ENCODE measurements at places on chromosomes 5 and 9.

DNA sequence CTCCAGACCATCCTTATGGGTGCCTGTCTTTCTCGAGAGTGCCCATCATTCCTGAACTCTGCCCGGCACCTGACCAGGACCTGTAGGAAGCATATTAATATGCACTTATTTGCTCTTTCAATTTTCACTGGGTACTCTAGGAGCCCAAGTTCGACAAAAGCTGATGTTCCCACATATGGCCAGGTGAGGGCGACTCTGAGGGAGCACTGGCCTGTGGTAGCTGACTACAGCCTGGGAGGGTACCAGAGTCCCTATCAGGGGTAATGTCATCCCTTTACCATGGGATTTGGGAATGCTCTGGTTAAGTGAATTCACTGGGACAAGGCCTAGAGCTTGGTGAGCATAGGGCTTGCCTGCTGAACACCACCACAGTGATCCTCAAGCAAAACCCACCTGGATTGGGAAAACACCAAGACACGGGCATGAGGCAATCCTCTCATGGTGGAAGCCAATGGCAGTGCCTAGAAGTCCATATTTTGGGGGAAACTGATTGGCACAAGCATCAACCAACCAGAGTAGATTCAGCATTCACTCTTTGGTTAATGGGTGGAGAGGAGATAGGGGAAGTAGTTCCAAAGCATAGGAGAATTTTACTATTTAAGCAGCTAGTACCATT is 112.2 kb downstream of the MTX3 start:
- no peak for DNase-seq
- no peaks in the 10 kb centered on the region for H3K27me3 ChIP-seq
- no peak overlapping the region for H3K27ac ChIP-seq

DNA sequence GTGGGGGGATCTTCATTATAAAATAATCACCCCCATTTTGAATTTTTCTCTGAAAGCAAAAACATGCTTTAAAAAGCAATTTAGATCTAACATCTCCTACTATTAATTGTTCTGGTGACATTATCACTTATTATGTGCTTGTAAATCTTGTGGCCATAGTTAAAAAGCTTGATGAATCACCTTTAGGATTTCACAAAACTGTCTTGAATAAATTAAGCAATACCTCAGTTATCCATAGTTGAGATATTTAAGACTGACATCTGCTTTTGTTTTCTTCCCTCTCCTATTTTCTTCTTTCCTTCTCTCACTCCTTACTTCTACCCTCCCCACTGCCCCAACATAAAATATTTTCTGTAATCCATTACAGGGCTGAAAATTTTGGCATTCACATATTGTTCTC is 84.8 kb downstream of the SLC1A3 start:
- peaks cover 13% of the 10 kb centered on the region for H3K36me3 ChIP-seq
- peaks cover 56% of the 10 kb centered on the region for H3K4me1 ChIP-seq
- H3K27me3 ChIP-seq: no peaks in the 10 kb centered on the region
- no peak overlapping the region for H3K4me3 ChIP-seq
- no peak overlapping the region for H3K27ac ChIP-seq

DNA sequence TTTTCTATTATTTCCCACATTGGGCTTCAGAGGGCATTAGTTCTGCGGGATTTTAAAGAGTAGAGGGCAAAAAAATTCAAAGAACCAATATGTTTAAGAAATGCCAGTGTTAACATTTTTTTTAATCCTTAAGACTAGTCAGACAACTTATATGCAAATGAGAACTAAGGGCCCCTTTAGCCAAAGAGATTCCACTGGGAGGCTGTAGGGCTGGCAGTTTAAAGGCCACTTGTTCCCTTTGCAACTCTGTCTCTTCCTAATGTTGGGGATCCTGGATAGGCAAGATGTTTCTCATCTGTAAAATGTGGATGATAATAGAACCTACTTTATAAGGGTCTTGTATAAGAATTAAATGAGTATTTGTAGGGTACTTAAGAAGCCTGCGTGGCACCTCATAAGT is 1395.9 kb downstream of the PTPRD start:
- H3K27me3 ChIP-seq: no peaks in the 10 kb centered on the region
- H3K4me1 ChIP-seq: no peaks in the 10 kb centered on the region
- H3K27ac ChIP-seq: no peak overlapping the region

DNA sequence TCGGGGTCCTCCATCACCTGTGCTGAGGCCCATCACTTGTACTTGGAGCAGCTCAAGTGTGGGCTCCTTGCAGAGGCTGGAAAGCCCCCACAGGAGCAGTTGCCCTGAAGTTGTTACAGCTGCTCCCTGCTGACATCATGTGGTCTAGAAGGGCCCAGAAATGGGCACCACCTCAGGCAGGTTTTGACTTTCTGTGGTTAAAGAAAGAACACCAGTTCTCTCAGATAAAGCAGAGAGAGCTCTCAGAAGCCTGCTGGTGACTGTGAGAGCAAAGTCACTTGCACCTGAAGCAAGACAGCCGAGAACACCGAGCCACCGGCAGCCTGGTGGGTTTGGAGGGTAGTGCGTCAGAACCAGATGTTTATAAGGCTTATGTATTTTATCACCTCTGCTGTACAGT is 70.4 kb downstream of the MVB12B start:
- no peak for DNase-seq
- H3K36me3 ChIP-seq: peaks cover 24% of the 10 kb centered on the region
- no peak overlapping the region for H3K4me3 ChIP-seq
- H3K27me3 ChIP-seq: no peaks in the 10 kb centered on the region
- peaks cover 35% of the 10 kb centered on the region for H3K4me1 ChIP-seq

- DNase-seq: no peak
- peaks cover under 1% of the 10 kb centered on the region for H3K4me1 ChIP-seq
- peaks cover 69% of the 10 kb centered on the region for H3K36me3 ChIP-seq
- no peaks in the 10 kb centered on the region for H3K27me3 ChIP-seq
- no peak overlapping the region for H3K4me3 ChIP-seq
Measured at GRCh38 chr9:111922324-111923013, 25.9 kb downstream of the UGCG start.

DNA sequence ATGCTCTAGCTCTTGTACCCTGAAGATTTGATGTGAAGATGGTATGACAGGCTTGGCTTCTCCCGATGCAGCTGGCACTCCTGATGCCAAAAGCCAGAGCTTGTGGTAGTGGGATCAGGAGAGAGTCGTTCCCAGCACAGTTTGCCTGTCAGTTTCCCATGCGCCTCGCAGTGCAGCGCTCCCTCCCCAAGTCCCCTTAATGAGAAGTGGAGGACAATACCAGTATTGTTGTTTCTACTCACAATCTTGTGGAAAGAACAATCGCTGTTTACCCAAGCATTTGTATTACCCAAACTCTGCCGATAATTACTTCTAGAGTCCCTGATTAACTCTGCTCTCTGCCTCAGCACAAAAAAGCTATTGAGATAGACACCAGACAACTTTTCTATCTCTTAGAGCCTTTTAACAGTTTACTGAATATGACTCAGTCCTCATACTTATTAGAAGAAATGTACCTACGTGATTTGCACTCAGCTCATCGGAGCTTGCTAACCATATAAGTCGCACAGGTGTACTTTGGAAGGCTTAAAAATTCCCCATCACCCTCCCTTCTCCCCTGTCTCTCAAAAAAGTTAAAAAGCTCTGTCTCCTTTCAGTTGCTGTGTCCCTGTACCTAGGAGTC is 283.2 kb upstream of the TMEM161B start:
- DNase-seq: no peak
- peaks cover 14% of the 10 kb centered on the region for H3K4me1 ChIP-seq
- no peaks in the 10 kb centered on the region for H3K36me3 ChIP-seq

- H3K27ac ChIP-seq: no peak overlapping the region
- H3K27me3 ChIP-seq: no peaks in the 10 kb centered on the region
- no peak for DNase-seq
- no peaks in the 10 kb centered on the region for H3K36me3 ChIP-seq
- H3K4me1 ChIP-seq: no peaks in the 10 kb centered on the region
Measured at GRCh38 chr9:123724211-123724796, 205.6 kb downstream of the DENND1A start.

DNA sequence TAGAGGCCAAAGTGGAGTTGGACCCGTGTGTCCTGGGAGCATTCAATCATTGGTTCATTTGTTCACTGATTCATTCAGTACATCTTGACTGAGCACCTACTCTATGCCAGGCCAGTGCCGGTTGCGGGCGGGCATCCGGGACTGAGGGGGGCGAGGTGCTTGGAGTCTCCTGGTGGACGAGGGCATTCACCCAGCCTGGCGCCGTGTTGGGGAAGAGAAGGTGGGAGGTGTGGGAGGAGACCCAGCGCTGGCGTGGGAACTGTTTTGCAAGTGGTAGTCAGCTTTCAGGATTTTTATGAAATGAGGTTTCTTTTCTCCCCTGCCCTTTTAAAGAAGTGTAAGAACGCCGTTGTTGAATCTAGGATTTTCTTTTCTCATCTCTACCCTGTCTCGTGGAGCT is 37.2 kb downstream of the NCS1 start:
- no peaks in the 10 kb centered on the region for H3K27me3 ChIP-seq
- H3K4me3 ChIP-seq: no peak overlapping the region
- 0 out of 2 replicates have a peak, but pooled peaks cover 2% of the 10 kb centered on the region for H3K36me3 ChIP-seq
- no peak overlapping the region for H3K27ac ChIP-seq
- DNase-seq: no peak
- H3K4me1 ChIP-seq: no peaks in the 10 kb centered on the region

DNA sequence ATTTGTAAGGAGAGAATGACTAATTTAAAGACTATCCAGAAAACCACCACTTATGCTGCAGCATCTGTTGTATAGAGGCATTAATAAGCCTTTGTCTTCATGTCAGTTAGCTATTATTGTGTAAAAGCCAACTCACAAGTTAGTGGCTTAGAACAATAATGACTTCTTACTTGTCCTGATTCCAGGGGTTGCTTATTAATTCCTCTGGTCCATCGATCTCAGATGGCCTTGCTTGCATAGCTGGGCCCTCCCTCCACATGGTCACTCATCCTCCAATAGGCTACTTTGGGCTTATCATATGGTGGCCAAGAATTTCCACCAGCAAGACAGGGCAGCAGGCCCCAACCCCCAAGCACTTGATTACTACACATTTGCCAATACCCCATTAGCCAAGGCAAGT is 44.5 kb upstream of the STK32A start:
- no peak overlapping the region for H3K4me3 ChIP-seq
- H3K27ac ChIP-seq: no peak overlapping the region
- DNase-seq: no peak
- no peaks in the 10 kb centered on the region for H3K27me3 ChIP-seq
- H3K4me1 ChIP-seq: no peaks in the 10 kb centered on the region

- H3K4me3 ChIP-seq: no peak overlapping the region
- no peaks in the 10 kb centered on the region for H3K36me3 ChIP-seq
- H3K4me1 ChIP-seq: no peaks in the 10 kb centered on the region
- H3K27me3 ChIP-seq: no peaks in the 10 kb centered on the region
- no peak for DNase-seq
- no peak overlapping the region for H3K27ac ChIP-seq
Measured at GRCh38 chr5:44952376-44952775, 143.6 kb downstream of the MRPS30 start.

DNA sequence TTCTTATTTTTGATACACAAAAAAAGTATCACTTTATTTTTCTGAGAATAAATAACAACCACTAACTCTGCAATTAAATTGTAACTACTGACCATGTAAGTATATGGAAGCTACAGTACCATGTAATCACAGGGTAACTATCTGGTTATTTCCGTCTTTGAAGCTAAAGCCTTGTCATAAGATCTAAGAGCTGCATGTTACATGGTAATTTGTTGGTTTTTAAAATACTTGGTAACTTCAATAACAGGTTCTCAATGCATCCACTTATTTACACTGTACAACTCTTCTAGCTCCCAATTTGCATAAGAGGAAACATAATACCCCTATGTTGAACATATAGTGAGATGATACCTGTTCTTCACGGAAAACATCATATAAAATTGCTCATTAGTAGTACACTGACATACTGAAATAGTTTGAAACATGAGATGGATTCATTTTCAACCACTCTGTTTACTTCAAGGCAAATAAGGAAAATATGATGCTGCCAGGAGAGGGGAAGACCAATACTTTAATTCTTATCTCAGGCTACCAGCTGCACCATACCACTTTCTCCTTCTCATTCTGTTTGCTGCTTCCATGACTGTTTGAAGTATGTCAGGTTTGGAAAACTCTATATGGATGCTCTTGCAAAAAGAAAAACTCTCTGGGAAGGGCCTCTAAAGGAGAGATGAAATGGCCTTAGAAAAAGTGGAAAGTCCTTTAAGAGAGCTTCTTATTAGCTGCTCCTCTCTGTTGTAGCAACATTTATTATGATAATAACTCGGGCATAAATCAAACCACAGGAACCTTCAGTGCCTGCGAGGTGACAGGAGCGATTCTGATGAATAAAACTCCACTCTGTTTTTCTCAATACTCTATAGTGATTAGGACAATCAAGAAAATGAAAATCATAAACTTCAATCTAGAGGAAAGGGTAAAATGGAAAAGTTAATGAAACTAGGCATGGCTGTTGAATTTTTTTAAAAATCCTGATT is 150.2 kb downstream of the KIAA0825 start:
- H3K4me3 ChIP-seq: no peak overlapping the region
- DNase-seq: no peak
- no peaks in the 10 kb centered on the region for H3K36me3 ChIP-seq
- H3K27ac ChIP-seq: no peak overlapping the region
- H3K4me1 ChIP-seq: no peaks in the 10 kb centered on the region

- peak overlapping the region; percentile 68 for H3K4me3 ChIP-seq
- no peaks in the 10 kb centered on the region for H3K27me3 ChIP-seq
- DNase-seq: peak; percentile 88
- H3K36me3 ChIP-seq: 0 out of 2 replicates have a peak, but pooled peaks cover 4% of the 10 kb centered on the region
Measured at GRCh38 chr5:102755686-102756371, 724 bp downstream of the PAM start.

GRCh38 chr5:31029925-31030324 is 163.6 kb upstream of the CDH6 start:
- no peaks in the 10 kb centered on the region for H3K4me1 ChIP-seq
- no peaks in the 10 kb centered on the region for H3K36me3 ChIP-seq
- no peak overlapping the region for H3K4me3 ChIP-seq
- no peaks in the 10 kb centered on the region for H3K27me3 ChIP-seq

- no peak overlapping the region for H3K4me3 ChIP-seq
- no peak for DNase-seq
- H3K27ac ChIP-seq: no peak overlapping the region
- no peaks in the 10 kb centered on the region for H3K4me1 ChIP-seq
- H3K27me3 ChIP-seq: no peaks in the 10 kb centered on the region
- peaks cover 62% of the 10 kb centered on the region for H3K36me3 ChIP-seq
Measured at GRCh38 chr9:128266868-128267590, 8.8 kb downstream of the GOLGA2 start.

GRCh38 chr5:121628783-121629182 is 222.9 kb upstream of the FTMT start:
- DNase-seq: no peak
- no peak overlapping the region for H3K4me3 ChIP-seq
- no peak overlapping the region for H3K27ac ChIP-seq
- H3K27me3 ChIP-seq: peaks cover 7% of the 10 kb centered on the region
- no peaks in the 10 kb centered on the region for H3K36me3 ChIP-seq

- no peaks in the 10 kb centered on the region for H3K36me3 ChIP-seq
- H3K27ac ChIP-seq: no peak overlapping the region
- no peaks in the 10 kb centered on the region for H3K4me1 ChIP-seq
- DNase-seq: no peak
- H3K4me3 ChIP-seq: no peak overlapping the region
Measured at GRCh38 chr5:138685193-138685745, 68.0 kb upstream of the CTNNA1 start.

- H3K27me3 ChIP-seq: no peaks in the 10 kb centered on the region
- no peak for DNase-seq
- H3K36me3 ChIP-seq: no peaks in the 10 kb centered on the region
- H3K27ac ChIP-seq: no peak overlapping the region
- H3K4me3 ChIP-seq: no peak overlapping the region
Measured at GRCh38 chr5:108661024-108661423, 86.7 kb upstream of the FER start.

Measured in SJSA1 (cell line).